A549 treated with RU486 at 1 μM for 4 hours (cell line): ENCODE measurements at places on chromosomes 12 and 14. TPM values are rescaled to one million over a fixed set of nuclear protein-coding genes. Genes with fewer than 3 reads are reported as not detected.

The APPL2 gene
- 16.5 to 26.7 TPM (median 20.6 TPM) in 5 replicates for total RNA-seq

The BHLHE41 gene
- 0.66 to 2.2 TPM (median 0.87 TPM) in 5 replicates for total RNA-seq

The GALNT9 gene
- 3.2 to 7.4 TPM (median 6.5 TPM) in 5 replicates for total RNA-seq

The SERPINA4 gene
- not detected in 5 replicates for total RNA-seq

The MGAT2 gene
- 39.9 to 52.4 TPM (median 49.0 TPM) in 5 replicates for total RNA-seq

The LMNTD1 gene
- not detected in 5 replicates for total RNA-seq

The PXN gene
- 153 to 186 TPM (median 160 TPM) in 5 replicates for total RNA-seq

The CMA1 gene
- not detected in 5 replicates for total RNA-seq

The INHBE gene
- 0.08 to 0.25 TPM (median 0.12 TPM) in 3 of 5 replicates, not detected in the others for total RNA-seq

The SYNE3 gene
- 0.18 to 0.23 TPM (median 0.23 TPM) in 5 replicates for total RNA-seq

The SYCP3 gene
- 0.13 TPM in 1 of 5 replicates, not detected in the others for total RNA-seq

The WNT1 gene
- total RNA-seq = 0.18 TPM in 1 of 5 replicates, not detected in the others

The TAS2R13 gene
- not detected in 5 replicates for total RNA-seq

The KIF26A gene
- total RNA-seq = 1.7 to 4.1 TPM (median 2.8 TPM) in 5 replicates

The DPF3 gene
- total RNA-seq = 0.13 to 0.61 TPM (median 0.23 TPM) in 5 replicates

The TCL1B gene
- total RNA-seq = not detected in 5 replicates

The CATSPERB gene
- total RNA-seq = not detected in 5 replicates

The TBC1D30 gene
- total RNA-seq = 1.7 to 2.5 TPM (median 1.9 TPM) in 5 replicates

The NPFF gene
- not detected in 5 replicates for total RNA-seq

The TAS2R10 gene
- 0.19 TPM in 1 of 5 replicates, not detected in the others for total RNA-seq
